ENCODE measurements at places on chromosomes 11 and 22. TPM values are rescaled to one million over a fixed set of nuclear protein-coding genes. Genes with fewer than 3 reads are reported as not detected.

DNA sequence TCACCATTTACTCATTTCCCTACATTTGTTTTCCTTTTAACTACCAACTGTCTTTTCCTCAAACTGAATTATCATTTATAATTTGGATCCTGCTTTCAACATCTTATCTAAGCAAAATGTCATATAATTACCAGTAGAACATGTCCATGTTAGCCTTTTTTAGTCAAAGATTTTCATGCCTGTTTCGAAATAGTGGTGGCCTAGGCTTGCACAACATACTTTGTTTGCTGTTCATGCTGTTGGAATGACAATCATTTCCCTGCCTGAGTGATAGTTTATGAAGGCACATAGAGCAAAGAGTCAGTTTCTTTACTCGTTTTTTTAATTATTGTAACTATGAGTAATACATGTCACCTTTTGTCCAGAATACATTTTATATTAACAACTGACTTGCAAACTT is 144.3 kb upstream of the ANO3 start:
- no peaks in the 10 kb centered on the region for H3K27me3 ChIP-seq
- H3K4me3 ChIP-seq = no peak overlapping the region
- H3K27ac ChIP-seq = no peak overlapping the region
- DNase-seq = no peak
- no peaks in the 10 kb centered on the region for H3K36me3 ChIP-seq

GRCh38 chr22:50360578-50360977 is 17.5 kb downstream of the PPP6R2 start:
- no peaks in the 10 kb centered on the region for H3K27me3 ChIP-seq
- H3K27ac ChIP-seq = no peak overlapping the region
- H3K4me3 ChIP-seq = no peak overlapping the region
- peaks cover 4% of the 10 kb centered on the region for H3K36me3 ChIP-seq
- no peak for DNase-seq

DNA sequence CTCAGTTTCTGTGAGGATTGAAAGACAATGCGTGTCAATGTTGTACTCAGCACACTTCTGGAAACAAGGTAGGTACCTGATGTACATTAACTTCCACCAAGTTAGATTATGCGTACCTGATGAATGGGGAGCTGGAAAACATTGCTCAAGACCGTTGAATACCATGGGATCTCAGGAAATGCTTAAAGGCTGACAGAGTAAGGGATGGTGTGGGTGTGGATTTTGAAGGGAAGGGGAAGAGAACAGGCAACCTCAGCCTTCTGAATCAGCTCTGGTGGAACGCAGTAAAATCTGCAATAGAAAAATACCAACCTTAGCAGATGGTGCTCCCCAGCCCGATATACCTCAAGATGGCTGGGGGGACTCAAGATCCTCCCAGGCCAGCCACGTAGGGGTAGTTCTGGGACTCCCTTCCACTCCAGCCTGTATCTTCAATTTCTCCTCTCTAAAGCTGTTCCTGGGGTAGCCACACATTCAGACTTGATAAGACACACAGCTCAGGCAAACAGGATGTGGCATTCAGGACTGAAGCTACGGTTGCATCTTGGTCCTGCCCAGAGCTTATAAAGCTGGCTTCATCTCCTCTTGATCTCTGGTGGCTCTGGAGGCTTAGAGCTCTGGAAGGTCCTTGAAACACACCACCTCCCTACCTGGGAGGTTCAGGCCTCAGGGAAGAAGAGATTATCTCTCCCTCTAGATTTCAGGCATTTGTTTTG is 111.8 kb downstream of the CTNND1 start:
- no peaks in the 10 kb centered on the region for H3K36me3 ChIP-seq
- no peak for DNase-seq
- no peaks in the 10 kb centered on the region for H3K4me1 ChIP-seq
- H3K27me3 ChIP-seq = no peaks in the 10 kb centered on the region
- H3K27ac ChIP-seq = no peak overlapping the region

GRCh38 chr11:131194726-131195125 is 175.7 kb upstream of the NTM start:
- H3K27ac ChIP-seq = no peak overlapping the region
- no peaks in the 10 kb centered on the region for H3K36me3 ChIP-seq
- H3K4me1 ChIP-seq = peaks cover 9% of the 10 kb centered on the region
- no peak overlapping the region for H3K4me3 ChIP-seq

GRCh38 chr11:43681401-43681942 is 934 bp downstream of the HSD17B12 start:
- H3K27ac ChIP-seq = peak overlapping the region; percentile 98
- no peaks in the 10 kb centered on the region for H3K36me3 ChIP-seq
- no peaks in the 10 kb centered on the region for H3K27me3 ChIP-seq
- H3K4me1 ChIP-seq = peaks cover 8% of the 10 kb centered on the region
- DNase-seq = no peak
- peak overlapping the region; percentile 92 for H3K4me3 ChIP-seq

DNA sequence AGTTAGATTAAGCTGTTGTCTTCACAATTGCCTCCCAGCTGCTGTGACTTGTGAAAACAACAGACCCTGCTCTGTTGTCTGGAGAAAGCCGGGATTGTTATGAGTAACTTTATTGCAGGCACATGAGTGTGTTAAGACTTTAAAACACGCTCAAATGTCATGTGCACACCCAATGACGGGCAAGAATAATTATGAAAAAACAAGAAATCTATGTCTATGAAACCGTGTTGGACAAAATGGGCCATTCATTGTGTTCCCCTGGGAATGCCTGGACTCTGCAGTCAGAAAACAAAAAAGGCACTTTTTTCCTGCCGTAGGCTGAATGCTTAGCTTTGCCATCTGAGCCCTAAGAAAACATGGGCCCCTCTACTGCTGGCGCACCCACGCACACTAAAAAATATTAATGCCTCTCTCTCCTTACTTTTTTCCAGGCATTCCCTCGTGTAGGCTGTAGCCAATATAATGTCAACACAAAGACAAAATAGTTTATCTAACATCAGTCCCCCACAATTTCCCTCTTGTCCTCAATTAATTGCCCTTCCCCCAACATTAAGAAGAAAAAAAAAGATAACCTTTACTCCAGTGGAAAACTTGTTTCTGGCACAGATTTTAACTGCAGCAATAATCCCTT is 207.9 kb downstream of the SOX6 start:
- no peak for DNase-seq
- H3K27ac ChIP-seq = no peak overlapping the region
- no peaks in the 10 kb centered on the region for H3K36me3 ChIP-seq
- no peak overlapping the region for H3K4me3 ChIP-seq

Gene RIMBP3C
- 0.18 TPM for polyA plus RNA-seq

Gene SCO2
- 1.2 TPM for polyA plus RNA-seq
